ENCODE measurements at places on chromosomes 12 and 14.

DNA sequence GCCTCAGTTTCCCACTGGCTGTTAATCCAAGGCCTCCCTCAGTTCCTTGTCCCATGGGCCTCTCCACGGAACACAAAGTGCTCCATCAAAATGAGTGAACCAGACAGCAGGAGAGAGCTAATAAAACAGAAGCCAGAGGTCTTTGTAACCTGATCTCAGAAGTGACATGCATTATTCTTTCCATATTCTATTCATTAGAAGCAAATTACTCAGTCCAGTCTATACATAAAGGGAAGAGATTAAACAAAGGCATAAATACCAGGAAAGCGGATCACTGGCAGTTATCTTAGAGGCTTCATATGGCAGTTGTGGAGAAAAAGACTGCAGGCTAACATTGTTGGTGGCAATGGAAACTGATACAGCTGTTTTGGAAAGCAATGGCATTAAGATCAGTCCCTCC is 170.6 kb upstream of the GARIN6 start:
- no peak for DNase-seq

DNA sequence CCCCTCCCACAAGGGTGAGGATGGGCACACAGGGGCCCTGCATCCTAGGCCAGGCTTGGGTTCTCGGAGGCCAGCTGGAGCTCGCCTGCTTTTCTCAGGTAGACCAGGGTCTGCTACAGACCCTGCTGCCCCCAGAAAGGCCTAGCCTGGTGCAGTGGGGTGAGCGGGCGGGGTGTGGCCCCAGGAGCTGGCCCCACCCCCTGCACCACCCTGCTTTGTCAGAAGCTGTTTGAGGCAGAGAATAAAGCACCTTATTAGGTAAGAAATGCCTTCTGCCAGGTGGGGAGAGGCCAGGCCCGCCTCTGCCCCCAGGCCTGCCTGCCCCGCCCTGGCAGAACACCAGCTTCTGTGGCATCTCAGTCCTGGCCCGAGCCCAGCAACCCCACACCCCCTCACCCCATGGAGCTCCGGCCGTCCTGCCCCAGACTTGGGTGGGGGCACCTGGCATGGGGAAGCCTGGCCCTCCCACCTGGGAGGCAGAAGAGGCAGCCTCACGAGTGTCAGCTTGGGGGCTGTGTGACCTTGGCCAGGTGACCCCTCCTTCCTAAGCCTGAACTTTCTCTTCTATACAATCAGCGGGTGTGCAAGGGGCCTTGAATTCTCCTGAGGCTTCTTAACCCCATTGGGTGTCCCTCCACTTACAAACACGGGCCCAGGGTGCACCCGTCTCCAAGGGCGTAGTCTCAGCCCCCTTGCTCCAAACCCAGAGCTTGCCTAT is 43.2 kb downstream of the KRT80 start:
- DNase-seq: no peak

DNA sequence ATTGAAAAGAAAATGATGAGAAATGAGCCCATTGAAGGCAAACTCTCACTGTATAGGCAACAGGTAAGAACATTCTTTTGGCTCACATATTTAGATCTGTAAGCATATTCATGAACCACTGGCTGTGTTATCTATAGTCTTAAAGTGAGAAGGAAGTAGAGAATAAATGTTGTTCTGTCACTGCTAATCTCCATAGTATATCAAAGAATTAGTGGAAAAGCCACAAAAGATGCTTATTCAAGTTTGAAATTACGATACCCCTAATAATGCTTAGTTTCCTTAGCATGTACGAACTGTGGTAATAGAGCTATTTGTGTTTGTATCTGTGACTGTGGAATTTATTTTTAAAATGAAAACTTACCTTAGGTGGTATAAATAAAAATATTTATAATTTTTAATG is 22.8 kb downstream of the IFT81 start:
- no peak for DNase-seq

- DNase-seq: no peak
Measured at GRCh38 chr12:4829161-4829792, 80.4 kb upstream of the KCNA1 start.

GRCh38 chr12:69055706-69056105 is 122.7 kb upstream of the CPM start:
- DNase-seq: no peak

DNA sequence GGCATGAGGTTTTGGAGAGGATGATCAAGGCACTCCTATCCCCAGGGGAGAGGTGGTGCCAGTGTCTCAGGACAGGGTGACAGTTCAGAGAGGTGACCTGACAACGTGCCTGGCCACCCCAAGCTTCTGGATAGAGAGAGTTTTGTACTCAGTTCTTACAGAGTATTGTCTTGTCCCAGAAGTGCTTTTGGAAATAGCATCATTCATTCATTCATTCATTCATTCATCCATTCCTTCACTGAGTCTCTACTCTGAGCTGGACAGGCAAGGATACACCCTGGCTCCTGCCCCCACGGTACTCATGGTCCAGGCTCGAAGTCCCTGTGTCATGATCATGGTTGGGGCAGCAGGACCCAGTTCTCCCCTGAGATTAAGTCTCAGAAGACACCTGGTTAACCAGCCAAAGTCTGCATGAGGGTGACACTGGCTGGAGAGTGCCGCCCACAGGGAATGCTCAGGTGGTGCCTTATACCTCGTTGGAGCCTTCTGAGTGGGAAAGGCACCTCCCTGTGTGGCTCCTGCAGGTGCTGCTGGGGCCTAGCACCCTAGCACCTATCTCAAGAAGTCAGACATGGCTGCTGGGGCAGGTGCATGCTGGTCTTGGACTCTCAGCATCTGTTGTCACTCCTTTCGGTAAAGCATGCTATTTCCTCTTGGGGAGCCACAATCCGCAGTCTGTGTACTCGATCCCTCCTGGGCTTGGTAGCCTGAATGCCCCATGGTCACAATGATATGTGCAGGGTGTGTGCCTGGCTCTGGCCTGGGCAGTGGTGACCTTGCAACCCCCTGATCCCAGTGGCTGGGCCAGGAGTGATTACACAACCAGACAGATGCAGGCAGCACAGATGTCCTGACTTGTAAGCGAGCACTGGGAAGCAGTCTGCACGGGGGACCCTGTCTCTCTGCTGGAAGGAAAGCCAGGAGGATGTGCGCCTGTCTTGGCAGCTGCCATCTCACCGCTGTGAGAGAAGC is 57.8 kb downstream of the C14orf132 start:
- DNase-seq: no peak

DNA sequence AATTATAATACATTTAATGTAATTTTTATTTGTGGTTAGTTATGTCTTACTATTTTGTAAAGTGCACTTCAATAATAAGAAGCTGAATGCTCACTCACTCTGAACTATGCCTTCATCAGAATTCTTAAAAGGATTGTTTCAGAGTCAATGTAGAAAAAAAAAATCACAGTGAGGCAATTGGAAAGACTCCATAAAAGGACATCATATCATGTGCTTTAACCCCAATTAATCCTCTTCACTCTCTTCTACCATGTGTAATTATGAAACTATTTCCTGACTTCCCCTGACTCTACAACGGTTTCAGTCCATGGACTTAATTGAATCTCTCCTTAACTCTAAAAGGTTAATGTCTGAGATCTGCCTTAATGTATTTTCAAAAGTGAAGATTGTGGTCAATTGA is 250.4 kb upstream of the ALG10 start:
- no peak for DNase-seq

- no peak for DNase-seq
Measured at GRCh38 chr14:49951691-49952345, 58.9 kb downstream of the ARF6 start.

DNA sequence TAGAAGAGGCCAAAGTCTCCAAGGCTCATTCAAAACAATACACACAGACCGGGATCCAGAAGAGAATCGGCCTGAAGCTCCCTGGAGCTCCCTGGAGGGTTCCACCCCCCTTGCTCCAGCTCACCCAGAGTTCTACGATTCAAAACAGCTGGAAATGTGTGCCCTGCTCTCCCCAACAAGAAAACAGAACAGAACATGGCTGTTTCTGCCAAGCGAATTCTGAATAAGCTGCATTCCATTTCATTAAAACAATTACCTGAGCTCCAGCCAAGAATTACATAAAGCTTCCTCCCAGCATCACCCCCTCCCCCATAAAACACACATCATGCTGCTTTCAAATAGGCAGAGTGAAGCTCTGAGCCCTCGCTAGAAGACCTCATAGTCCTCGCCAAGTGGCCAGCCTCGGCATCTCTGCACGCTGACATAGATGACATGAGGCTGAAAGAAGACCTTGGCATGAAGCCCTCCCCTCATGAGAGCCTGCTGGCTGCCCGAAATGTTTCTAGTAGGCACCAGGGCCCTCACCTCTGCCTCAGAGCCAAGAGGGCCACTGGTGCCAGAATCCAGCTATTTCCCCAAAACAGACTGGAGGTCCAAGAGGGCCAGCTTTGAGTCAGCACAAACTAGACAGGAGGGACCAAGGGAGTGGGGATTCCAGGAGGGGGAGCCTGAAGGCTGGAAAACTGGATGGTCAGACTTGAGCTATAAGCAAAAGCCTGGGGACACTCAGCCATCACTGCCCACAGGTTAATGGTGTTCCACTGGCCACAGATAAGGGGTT is 8.3 kb downstream of the PXN start:
- DNase-seq: no peak

GRCh38 chr12:69329669-69330428 is 18.3 kb upstream of the LYZ start:
- no peak for DNase-seq

- no peak for DNase-seq
Measured at GRCh38 chr12:27194644-27195043, 49.4 kb upstream of the STK38L start.

- no peak for DNase-seq
Measured at GRCh38 chr14:21036751-21037150, 2.1 kb upstream of the RNASE13 start.

- no peak for DNase-seq
Measured at GRCh38 chr14:74841230-74842207, 34.4 kb downstream of the PROX2 start.

DNA sequence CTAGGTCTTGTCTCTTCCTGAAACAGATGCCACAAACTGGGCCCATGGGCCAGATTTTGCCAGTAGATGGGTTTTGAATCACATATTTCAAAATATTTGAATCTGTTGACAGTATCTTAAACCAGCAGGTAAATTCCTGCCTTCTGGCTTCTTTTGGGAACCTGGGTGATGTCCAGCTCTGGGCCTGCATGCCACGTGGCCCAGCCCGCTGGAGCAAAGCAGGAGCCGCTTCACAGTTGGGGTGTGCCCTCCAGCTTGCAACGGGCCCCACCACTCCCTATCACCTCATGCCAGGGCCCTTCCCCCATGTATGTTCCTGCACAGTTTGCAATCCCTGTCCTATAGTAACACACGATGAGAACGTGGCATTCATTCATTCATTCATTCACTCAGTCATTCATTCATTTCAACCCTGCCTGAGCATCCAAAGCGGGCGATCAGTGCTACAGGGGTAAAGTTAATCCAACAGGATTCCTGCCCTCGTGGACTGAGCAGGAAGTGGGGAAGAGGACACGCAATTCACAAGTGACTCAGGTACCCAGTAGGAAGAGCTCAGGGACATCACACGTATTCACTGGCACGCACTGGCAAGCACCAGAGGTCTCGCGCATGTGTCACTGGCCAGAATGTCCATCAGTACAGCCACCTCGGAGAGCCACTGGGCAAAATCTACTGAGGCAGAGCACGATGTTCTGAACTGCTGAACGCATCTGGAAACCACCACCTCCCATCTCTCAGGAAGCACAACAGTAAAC is 27.8 kb downstream of the SCARB1 start:
- DNase-seq: no peak

DNA sequence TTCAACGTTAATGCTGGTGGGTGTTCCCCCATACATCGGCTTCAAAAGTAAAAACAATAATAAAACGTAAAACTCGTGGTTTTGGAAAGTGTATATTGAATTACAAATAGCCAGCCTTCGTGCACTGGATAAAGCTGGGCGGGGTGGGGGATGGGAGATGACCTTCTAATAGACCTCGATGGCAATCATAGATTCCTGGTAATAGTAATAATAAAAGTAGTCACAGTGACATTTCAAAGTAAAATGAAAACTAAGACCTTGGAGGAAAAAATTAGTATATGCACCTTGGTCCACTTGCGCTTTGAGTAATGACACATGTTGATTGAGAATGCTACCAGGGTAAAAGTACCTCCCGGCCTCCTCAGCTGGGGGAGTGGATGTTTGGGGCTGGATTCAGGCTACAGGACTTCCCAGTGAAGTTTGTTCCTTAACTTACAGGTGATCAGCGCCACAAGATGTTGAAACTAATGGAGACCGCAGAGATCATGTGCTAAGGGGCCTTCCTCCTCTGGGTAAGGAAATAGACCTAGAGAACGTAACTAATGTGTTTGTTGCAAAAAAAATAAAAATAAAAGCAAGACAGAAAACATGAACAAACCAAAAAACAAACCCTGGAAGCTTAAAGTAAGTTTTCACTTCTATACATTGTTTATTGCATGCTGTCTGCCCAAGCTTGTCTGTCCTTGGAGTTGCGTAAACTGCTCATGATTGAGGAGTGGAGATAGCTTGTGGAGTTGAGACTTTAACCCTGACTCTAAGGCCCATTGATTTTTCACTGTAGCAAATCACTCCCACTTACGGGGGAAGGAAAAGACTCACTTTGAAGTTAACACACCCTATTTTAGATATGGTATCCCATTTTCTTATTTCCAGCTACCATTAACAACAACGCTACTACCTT is 907 bp upstream of the LRIG3 start:
- DNase-seq: no peak

GRCh38 chr14:99415496-99416281 is 65.0 kb downstream of the SETD3 start:
- DNase-seq: peak; percentile 71

DNA sequence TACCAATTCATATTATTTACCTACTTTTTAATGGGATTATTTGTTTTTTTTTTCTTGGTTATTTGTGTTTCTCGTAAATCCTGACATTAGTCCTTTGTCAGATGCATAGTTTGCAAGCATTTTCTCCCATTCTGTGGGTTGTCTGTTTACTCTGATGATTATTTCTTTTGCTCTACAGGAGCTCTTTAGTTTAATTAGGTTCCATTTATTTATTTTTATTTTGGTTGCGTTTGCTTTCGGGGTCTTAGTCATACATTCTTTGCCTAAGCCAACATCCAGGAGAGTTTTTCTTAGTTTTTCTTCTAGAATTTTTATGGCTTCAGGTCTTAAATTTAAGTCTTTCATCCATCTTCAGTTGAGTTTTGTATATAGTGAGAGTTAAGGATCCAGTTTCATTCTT is 289.9 kb downstream of the AKAP6 start:
- no peak for DNase-seq

GRCh38 chr12:48995086-48995879 is 3.9 kb downstream of the DDN start:
- DNase-seq: peak; percentile 94

- no peak for DNase-seq
Measured at GRCh38 chr14:29745863-29746262, 181.8 kb downstream of the PRKD1 start.

DNA sequence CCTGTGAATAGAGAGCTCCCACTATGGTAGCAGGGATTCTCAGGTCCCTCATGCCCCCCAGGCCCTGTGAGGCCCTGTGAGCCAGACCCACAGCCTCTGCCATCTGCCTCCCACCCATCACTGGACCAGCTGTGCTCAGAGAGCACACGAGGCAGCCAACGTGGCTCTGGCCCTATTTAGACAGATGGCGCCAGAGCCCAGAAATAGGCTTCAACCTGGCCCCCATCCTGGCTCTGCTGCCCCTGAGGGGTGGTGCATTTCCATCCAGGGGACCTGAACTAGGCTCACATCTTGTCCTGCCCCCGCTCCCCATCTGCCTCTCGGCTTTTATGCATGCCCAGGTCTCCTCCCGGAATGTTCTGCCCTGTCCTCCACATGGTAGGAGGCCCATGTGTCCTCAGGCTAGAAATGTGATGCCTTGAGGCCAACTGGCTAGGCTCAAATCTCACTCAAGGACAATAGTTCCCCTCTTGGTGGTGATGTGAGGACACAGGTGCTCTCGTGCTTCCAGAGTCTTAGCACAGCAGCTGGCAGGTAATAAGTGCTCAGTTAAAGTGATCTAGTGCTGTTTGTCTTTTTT is 18.9 kb downstream of the TMEM63C start:
- DNase-seq: no peak

All from D341Med (cell line).